ENCODE measurements at places on chromosomes 13 and 19. TPM values are rescaled to one million over a fixed set of nuclear protein-coding genes. Genes with fewer than 3 reads are reported as not detected.

Gene PNMA8A
- total RNA-seq, result 69.7 TPM

DNA sequence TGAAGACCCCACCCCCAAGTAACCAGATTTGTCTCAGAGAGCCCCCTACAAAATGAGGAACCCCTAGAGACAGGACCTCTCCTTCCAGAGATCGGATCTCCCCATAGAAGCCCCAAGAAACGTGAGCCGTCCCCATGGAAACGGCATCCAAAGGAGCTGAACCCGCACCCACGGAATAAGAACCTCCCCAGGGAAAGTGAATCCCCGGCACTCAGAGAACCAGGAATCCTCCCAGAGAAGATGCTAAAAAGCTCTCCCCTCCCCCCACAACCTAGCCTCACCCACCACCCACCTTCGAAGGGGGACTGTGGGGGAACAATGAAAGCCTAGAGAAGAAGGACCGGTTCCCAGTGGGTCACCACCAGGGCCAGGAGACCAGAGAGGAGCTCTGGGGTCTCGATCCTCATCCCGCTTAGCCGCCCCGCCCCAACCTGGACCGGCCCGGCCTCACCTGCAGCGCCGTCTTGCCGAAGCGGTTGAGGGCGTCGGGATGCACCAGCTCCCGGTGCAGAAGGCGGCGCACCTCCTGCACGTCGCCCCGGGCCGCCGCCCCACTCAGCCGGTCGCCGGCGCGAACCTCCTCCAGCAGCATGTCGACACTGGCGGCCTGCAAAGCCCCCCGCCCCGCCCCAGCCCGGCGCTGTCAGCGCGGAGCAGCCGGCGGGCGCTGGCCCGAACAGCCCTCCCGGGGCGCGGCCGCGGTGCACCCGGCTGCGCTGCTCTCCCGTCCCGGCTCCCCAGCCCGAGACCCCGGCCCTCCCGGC lies 535 bp downstream of the CDKN2D start:
- DNase-seq, result no peak

Gene NKPD1
- total RNA-seq, result 0.21 TPM

DNA sequence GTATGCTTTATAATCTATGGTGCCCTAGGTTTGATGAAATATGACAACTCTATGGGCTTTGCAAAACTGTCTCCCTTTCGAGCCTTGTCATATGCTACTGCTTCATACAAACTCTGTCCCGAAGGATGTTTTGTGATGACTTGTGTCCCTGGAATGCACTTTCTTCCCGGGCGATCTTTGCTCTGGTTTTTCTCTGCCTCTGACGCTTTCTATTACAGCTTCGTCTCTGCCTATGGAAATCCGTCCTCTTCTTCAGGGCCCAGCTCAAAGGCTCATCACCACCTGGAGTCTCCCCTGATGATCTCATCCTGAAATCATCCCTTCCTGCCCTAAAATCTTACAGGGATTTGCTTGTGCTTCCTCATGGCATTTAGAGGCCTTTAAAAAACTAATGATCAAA lies 191.5 kb upstream of the KL start:
- DNase-seq, result no peak

DNA sequence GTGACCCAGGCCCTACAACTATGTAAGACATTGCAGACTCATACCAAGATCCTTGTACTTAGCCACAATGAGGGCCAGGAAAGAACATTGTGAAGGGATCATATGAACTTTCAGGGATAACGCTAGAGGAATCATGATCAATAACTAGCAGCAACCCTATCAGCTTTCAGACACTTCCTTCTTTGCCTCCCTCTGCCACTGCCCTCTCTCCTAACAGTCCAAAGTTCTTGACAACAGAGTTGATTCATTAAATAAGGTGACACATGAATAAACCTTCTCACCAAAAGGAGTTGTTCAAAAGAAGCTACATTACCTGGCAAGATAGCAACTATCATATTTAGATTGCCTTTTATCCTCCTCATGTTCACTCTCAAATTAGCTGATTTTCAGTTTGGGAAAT lies 272.2 kb upstream of the DACH1 start:
- no peak for DNase-seq

Gene ZNF134
- 60.1 TPM for total RNA-seq

GRCh38 chr19:10372690-10373089 lies 7.7 kb downstream of the TYK2 start:
- no peak for DNase-seq

Gene PSG7
- not detected for total RNA-seq

DNA sequence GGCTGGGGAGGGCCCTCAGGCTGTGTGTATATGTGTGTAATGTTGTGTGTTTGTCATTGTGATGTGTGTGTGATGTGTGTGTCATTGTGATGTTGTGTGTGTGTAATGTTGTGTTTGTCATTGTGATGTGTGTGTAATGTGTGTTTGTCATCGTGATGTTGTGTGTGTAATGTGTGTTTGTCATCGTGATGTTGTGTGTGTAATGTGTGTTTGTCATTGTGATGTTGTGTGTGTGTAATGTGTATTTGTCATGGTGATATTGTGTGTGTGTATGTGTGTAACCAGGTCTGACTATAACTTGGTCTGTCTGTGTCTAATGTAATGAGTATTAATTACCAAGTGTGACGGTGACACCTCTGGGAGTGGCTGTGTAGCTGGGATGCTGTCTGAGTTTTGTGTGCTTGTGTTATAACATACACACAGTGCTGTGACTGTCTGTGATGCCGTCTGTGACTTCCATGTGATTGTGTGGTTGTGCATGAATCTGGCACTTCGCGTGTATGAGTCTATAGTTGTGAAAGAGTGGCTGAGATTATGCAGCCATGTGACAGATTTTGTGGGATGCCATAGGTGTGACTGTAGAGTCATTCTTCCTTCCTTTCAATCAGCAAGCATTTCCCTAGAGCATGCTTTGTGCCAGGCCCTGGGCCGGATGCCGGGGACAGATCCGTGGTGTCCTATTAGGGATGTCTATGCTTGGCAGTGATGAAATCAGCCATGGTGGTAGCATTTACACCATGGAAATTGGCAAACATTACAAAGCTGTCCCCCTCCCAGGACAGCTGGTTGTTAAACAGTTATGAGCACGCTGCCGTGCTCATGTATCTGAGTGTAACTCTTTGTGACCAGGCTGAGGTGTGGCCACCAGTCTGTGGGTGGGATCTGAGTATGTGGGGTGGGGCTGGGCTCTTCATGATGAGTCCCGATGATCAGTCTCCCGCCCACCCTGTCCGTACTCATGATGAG lies 6.4 kb downstream of the TNFSF14 start:
- no peak for DNase-seq

DNA sequence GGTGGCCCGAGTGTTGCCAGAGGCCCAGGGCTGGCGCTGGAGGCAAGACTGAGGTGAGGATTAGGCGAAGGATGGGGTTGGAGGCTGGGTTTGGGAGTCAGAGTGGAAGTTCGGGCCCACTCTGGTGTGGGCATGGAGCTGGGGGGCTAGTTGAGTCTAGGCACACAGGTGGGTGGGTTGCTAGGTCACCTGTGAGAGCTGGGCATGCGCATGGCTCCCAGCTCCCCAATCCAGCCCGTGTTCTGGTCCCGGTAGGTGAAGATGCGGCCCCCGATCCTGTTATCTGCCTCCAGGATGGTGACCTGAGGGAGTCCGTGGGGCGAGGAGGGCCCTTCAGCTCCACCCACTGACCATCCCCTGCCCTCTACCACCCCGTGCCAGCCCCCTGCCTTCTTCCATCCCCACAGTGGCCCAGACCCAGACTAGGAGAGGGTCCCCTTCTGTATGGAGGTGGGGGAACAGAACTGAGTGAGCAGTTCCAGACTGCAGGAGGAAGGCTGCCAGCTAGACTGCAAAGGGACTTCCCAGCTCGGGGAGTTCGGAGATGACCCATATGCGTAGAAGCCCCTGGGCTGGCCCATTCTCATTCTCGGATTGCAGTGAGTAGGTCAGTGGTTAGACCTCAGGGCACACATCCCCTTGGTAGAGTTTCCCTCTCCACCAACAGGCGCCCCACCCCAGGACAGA lies 1.7 kb downstream of the IL4I1 start:
- DNase-seq, result no peak

DNA sequence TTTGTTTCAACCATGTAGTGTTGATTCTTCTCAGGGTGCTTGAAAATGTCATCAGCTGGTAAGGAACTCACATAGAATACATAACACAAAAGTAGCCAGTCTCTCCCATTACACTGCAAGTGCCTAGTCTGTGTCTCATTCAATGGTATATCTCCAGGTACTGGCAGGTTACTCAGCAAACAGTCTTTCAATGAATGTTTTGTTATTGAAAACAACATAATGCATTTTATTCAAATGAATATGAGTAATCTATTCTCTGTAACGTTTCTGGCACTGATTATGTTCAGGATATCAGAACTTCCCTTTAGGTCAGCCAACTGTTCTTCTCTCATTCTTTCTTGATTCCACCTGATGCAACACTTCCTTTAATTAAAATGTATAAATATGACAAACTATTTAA lies 68.0 kb upstream of the SLITRK1 start:
- DNase-seq, result no peak

GRCh38 chr13:58953638-58954037 lies 1210.1 kb downstream of the DIAPH3 start:
- DNase-seq, result no peak

Gene LILRA1
- 0.91 TPM for total RNA-seq

DNA sequence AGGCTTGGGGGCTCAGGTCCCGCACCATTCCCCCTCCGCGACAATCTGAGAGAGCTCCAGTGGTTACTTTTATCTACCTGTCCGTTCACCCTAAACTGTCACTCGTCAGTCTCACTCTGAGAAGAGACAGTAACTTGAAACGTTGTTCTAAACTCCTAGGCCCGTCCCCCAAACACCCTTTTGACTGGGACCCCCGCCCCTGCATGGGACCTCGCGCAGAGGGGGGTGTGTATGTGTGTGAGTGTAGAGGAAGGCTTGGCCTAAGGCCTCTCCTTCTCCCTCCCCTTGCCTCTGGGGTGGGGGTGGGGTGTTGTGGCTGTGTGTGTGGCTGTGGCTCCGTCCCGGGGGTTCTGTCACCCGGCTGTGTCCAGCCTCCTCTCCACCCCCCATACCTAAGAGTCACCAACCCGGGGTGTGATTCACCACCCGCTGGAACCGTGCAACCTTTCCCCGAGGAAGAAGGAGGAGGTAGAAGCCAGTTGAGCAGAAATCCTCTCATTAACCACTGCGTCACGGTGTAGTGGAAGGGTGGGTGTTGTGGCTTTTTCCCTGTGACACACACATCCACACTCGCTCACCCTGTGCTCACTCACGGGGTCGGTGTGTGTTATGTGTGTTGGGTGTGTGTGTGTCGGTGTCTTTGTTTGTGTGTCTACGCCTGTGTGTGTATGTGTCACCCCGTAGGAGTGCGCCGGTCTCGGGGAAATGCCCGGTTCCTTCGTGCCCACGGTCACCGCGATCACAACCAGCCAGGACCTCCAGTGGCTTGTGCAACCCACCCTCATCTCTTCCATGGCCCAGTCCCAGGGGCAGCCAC lies 2.4 kb downstream of the FOSB start:
- no peak for DNase-seq

Gene FFAR3
- not detected for total RNA-seq

DNA sequence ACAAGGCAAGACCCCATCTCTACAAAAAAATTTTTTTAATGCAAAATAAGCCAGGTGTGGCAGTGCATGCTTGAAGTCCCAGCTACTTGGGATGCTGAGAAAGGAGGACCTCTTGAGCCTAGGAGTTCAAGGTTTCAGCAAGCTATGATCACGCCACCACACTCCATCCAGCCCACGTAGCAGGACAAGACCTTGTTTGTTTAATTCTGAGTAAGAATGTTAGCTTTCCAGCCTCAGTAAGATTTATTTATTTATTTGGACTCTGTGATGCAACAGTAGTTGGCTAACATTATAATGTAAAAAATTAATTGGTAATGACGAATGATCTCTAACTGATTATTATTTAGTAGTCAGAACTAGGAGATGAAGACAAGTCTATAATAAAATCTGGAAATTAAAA lies 23.3 kb downstream of the N4BP2L2 start:
- DNase-seq, result no peak

GRCh38 chr13:98439896-98440295 lies 137.0 kb downstream of the STK24 start:
- no peak for DNase-seq

Gene RPS19
- 324 TPM for total RNA-seq

Gene CCL25
- not detected for total RNA-seq

Gene PALM
- 12.6 TPM for total RNA-seq

- no peak for DNase-seq
These were observed 19.9 kb downstream of the ZSWIM9 start for GRCh38 chr19:48190288-48190884.

DNA sequence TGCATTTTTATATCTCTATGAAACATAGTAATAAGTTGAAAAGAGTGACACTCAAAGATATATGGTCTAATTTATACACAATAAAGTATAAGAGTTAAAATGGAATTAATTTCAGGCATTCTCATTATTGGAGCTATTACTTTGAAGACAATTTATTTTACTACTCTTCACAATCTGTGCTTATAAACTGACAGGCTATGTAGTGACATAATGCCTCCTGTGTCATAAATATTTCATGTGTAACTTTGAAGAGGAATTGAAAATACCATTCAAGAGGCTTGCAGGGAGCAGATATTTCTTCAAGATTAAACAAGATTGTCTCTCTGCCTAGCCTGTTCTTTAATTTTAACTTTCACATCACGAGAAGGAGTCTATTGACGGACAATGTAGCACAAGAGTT lies 1881.5 kb upstream of the PCDH20 start:
- DNase-seq, result no peak

GRCh38 chr13:111252446-111253364 lies 67.7 kb upstream of the TEX29 start:
- DNase-seq, result no peak

Gene SERPINE3
- total RNA-seq, result 0.14 TPM

DNA sequence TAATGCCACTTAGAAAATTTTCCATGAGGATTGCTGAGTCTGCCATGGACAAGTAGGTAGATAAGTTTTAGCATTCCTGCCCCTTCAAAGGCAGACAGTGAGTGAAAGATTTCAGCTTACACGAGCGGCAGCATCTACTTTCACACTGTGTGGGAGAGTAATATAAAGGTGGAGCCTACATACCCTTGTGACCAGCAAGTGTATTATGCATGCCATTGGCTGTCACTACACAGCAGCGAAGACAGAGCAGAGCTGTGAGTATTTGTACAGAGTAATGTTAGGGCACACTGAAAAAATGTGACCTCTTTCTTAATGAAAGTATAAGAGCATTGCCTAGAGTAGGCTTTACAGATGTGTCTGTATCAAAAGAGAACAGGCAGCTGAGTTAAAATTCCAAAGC lies 14.0 kb downstream of the SLITRK6 start:
- no peak for DNase-seq

DNA sequence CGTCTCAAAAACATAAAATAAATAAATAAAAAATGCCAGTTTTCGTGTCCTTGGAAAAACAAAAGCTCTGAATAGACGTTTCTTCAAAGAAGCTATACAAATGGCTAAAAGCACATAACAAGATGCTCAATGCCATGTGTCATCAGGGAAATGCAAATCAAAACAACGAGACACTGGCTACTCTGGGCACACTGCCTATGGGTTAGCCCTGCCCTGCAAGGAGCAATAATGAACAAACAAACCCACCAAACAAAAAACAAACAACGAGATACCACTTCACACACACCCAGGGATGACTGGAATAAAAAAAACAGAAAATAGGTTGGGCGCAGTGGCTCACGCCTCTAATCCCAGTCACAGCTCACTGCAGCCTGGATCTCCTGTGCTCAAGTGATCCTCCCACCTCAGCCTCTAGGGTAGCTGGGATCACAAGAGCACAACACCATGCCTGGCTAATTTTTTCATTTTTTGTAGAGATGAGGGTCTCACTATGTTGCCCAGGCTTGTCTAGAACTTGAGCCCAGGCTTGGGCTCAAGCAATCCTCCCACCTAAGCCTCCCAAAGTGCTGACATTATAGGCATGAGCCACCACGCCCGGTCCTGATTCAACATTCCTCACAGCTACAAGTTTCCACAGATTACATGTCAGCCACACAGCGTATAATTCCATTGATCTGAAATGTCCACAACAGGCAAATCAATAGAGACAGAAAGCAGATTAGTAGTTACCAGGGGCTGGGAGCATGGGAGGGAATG lies 15.5 kb upstream of the ISYNA1 start:
- no peak for DNase-seq

Gene DIAPH3
- not detected for total RNA-seq
